ENCODE measurements at places on chromosomes 11 and 22.

GRCh38 chr22:44847380-44847779 is 95.0 kb downstream of the ARHGAP8 start:
- DNase-seq, result no peak

DNA sequence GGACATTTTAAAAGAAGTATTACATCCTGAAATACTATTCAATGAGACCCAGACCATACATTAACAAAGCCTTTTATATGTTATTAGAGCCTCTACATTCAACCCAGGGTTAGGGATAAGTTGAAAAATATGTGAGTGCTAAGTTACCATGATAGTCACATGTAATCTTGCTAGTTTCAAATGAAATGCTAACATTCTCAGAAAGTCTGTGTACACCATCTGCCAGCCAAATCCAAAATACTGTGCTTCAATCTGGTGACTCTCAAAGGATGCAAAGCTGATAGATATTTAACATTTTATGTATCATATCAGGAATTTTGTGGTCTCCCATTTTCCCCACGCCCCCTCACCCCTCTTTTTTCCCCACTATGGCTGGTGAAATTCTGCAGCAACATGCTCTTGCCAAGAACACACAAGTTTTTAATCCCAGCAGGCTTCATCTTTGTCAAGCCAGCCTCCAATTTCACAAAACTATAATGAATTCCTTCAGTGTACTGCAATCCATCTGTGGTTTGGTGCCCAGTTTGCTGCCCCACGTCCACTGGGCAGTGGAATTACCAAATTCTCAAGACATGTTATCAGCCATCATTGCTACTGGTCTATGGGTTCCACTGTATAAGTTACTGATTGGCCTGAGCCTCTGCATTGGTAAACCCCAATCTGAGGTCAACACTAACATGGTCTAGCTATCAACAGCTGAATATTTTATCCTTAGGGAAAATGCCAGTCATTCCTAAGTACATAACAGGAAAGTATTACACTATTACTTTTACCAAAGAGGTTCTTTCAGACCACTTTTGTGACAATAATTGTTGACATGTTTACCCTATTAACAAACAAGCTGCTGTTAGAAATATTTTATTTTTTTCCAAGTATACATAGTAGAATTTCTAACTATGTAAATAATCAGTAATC is 1.5 kb upstream of the PICALM start:
- no peak for DNase-seq

- no peak for DNase-seq
These were observed 873.7 kb upstream of the FAT3 start for GRCh38 chr11:91350931-91351330.

GRCh38 chr22:44402196-44403111 is 89.7 kb upstream of the SHISAL1 start:
- DNase-seq, result peak; percentile 0

DNA sequence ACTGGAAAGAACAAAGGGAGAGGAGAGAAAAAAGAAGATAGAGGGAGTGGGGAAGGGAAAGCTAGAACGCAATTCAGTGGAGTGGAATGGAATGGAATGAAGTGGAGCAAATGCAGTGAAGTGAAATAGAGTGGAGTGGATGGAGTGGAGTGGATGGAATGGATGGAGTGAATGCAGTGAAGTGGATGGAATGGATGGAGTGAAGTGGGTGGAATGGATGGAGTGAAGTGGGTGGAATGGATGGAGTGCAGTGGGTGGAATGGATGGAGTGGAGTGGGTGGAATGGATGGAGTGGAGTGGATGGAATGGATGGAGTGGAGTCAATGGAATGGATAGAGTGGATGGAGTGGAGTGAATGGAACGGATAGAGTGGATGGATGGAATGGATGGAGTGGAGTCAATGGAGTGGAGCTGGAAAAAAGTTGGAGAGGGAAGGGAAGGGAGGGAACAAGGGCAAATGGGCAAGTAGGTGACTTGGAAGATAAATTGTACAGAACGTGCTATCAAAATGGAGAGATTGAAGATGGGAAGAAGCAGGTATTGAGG is 13.9 kb downstream of the IFITM10 start:
- DNase-seq, result no peak

DNA sequence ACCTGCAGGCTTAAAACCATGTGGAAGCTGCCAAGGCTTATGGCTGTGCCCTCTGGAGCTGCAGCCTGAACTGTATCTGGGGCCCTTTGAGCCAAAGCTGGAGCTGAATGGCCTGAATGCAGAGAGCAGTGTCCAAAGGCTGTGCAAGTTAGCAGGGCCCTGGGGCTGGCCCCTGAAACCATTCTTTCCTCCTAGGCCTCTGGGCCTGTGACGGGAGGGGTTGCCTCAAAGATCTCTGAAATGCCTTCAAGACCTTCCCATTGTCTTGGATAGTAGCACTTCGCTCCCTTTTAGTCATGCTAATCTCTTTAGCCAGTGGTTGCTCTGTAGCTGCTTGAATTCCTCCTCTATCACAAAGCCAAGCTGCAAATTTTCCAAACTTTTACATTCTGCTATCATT is 12.8 kb upstream of the IFTAP start:
- no peak for DNase-seq

DNA sequence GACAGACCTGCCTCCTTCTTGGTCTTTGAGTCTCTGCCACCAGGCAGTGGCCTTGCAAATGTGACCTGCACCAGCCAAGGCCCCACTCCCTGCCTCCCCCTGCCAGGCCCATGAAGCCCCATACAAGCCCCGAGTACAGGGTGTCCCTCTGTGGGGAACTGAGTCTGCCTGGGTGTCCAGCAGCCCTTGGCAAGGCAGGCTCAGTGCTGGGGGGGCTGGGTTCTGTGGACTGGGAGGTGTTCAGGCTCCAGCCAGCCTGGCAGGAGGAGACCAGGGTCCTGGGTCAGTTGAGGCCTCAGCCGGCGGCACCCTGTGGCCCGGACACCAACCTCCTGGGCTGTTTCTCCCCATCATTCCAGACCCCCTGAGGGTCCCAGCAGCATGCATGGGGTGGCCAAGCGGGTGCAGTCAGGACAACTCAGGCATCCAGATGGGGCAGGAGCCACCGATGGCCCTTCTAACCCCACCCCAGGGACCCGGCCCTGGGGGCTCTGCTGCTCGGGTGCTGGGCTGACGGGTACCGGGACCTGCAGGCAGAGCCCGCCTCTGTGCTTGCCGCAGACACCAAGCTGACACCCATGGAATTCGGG is 5.7 kb downstream of the MUC5AC start:
- peak; percentile 22 for DNase-seq

DNA sequence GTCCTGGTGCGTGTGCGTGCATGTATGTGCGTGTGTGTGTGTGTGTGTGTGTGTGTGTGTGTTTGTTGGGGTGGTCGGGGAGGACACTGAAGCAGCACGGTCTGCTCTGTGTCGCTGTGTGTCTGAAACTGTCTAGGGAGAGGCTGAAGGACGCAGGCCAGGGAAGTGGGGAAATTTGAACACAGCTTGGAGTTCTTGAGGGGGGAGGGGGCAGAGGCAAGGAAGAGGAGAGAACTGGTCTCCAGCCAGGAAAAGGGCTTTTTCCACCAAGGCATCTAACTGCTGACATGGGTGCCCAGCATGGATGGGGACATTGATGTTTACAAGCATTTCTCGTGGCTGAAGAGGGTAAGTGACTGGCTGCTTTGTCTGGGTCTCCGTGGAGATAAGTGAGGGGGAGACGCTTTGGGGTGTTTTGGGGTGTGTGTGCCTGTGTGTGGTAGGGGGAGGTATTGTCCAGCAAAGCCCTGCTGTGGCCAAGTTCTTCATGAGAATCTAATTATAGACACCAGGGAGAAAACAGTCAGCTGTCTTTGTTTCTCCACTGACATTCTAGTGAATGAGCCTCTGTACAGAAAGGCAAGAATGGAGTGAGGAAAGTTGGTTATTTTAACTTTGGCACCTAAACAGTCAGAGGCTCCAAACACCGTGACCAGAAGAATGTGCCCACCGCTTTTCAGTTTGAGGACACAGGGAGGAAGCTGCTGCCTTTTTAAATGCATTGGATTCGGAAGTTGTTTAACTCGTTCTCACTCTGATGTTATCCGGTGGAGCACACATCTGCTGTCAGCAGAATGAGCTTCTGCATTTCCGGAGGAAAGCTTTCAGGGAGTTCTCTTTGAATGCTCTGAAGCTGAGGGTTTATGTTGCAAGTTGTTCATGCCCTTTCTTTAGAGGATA is 63.7 kb downstream of the PPFIBP2 start:
- peak; percentile 39 for DNase-seq

Measured in stomach (tissue), 19 donors.